ENCODE measurements at places on chromosomes 3 and 15.

DNA sequence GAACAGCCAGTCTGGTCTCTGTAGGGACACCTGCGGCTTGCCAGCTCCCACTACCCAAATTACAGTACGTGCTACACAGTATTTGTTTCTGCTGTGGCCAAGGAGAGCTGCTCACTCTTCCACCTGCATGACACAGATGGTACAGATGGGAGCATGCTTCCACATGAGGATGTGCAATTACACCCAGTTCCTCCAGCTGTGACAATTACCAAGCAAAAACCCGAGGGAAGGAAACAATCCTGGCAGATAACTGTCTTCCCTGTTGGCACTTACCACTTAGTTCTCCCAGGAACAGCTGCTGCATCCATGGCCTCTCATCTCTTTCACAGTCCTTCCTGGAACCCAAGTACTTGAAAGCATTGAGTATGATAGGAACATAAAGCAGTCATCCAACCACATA is 34.4 kb downstream of the DET1 start:
- DNase-seq = no peak

DNA sequence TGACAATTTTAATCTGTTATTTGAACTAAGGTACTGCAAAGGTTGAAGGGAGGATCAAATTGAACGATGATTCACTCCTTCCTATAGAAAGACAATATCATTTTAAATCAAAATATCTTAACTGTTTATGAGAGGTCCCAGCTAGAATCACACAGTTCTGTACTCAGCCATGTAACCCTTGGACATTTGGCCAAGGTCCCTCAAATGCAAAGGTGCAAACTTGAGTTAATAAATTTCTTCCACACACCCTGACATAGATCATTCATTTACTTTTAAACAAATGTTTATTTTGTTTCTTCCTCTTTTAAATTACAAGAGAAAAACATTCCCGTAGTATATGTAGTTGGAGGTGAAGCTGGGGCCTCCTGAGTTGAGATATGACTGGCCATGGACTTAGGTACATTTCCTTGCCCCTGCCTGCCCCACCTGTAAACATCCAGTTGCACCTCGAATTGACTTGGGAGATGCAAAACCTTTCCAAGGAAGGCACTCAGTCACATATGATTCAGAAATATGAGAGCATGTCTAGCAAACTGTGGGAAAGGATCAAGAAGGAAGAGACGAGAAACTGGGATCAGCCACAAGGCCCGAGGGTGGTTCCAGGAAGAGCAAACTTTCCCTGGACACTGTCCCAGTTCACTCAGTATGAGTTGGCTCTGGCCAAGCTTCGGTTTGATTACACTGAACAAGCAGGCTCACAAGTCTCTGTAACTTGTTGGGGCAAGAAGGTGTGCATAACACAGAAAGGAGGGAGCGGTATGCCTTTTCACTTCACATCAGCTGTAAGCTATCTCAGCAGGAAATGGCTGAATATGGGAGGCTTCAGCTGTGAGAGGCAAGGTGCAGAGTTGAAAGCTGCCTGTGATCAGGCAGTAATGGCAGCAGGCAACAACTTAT is 6.7 kb downstream of the TNFSF10 start:
- DNase-seq = no peak

DNA sequence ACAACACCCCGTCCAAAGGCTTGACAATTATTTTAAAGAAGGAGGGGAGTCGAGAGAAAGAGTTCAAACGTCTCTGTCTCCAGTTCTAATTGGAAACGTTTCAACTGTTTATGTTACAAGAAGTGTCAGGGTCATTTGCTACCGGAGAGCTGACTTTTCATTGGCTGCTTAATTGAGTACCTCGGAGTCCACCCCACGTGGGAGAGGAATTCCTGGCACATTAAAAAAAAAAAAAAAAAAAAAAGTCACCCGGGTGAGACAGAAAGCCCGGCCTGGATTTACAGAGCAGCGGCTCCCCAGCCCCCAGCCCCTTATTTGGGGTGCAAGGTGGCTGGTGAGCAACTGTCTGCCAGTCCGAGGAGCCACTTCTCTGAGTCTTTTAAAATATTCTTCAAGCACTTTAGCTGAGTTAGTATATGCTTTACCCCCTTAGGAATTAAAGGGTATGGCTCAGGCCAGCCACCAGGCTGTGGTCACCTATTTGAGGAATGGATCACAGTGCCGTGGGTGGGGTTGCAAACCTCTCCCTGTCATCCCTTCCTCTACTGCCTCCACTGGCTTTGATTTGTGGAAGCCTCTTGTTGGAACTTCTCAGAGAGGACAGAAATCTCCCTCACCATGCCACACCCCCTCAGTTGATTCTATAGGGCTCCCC is 3.9 kb upstream of the TLE3 start:
- no peak for DNase-seq

- no peak for DNase-seq
These were observed 749.2 kb downstream of the NAALADL2 start for GRCh38 chr3:175608356-175608755.

- no peak for DNase-seq
These were observed 1.1 kb upstream of the PARP15 start for GRCh38 chr3:122576174-122576940.

DNA sequence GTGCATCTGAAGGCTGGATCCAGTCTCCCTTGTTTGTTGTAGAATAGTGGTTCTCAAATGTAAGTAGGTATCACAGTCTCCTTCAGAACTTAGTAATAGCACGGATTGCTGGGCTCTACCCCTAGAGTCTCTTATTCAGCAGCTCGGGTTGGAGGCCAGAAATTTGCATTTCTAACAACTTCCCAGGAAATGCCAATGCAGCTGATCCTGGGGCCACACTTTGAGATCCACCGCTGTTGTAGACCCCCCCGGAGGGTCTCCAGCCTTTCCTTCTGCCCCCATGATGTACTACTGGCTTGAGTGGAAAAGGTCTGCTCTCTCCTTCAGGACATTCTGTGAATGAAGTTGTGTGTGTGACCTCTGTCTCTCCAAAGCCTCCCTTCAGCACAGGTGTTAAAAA is 153.8 kb upstream of the CTNNB1 start:
- DNase-seq = no peak

GRCh38 chr3:41652931-41653330 is 309.0 kb downstream of the ULK4 start:
- DNase-seq = no peak

DNA sequence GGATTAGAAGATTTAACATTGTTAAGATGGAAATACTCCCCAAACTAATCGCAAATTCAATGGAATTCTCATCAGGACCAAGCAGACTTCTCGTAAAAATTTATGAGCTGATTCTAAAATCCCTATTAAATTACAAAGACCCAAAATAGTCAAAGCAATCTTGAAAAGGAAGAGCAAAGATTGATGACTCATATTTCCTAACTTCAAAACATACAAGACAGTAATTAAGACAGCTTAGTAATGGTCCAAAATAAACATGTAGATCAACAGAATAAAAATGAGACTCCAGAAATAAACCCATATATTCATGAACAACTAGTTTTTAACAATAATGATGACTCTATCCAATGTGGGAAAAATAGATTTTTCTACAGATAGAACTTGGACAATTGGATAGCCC is 148.7 kb downstream of the SI start:
- DNase-seq = no peak

- no peak for DNase-seq
These were observed 200.7 kb downstream of the TLE3 start for GRCh38 chr15:69897061-69897460.

- no peak for DNase-seq
These were observed 39.6 kb downstream of the ADIPOQ start for GRCh38 chr3:186882150-186882524.

DNA sequence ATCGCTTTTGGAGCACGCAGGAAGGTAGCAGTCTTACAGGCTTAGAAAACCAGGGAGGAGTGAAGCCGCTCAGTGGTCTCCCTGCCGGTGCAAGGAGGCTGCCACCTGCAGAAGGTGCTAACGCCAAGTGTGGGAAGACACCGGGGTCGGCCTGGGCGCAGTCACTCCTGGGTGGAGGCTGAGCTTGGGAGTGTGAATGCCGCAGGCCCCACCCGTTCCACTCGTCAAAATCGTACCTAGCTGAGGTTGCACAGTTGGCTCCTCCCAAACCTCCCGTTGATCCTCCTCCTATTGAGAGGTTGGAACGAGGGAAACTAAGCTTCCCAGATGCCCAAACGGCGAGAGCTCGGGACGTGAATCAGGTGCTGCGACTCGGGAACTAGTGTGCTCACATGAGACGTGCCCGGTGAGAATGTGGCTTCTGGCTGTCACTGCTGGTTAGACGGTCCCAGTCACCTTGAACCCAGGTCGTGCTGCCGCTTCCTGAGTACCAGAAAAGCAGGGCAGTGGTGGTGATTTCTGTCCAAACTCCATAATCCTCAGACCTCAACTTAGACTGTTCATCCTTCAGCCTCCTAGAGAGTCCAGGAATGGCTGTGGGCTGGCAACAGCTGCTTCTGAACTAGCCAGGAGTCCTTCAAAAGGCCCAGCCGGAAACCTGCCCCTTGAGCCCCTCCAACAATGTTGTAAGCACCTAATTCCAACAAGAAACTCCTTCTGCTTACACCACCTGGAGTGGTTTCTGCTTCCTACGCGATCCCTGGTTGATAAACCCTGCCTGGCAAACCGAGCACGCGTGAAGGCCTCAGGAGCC is 156.0 kb downstream of the XXYLT1 start:
- no peak for DNase-seq

DNA sequence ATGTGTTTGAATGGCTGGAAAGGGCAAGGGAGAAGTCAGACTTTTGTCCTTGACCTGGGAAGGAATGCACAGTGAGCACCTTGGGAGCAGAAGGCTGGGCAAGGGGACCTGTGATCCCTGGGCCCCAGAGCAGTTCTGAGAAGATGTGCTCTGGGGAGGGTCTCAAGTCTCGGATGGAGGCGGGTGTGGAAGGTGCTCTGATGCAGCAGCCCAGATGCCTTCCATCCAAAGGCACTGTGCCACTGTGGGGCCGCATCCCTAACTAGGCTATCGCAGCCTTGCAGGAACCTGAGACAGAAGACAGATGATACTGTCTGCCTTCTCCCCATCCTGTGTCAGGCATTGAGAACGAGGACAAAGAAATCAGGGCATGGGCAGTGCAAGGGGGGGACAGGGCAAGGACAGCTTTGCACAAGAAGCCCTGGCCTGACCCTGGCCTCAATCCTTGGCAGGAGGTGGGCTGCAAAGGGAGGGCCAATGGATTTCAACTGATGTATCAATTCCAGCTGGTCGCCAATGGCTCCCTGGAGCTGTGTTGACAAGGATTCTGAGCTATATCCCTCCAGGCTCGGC is 14.6 kb upstream of the PRKCD start:
- no peak for DNase-seq

DNA sequence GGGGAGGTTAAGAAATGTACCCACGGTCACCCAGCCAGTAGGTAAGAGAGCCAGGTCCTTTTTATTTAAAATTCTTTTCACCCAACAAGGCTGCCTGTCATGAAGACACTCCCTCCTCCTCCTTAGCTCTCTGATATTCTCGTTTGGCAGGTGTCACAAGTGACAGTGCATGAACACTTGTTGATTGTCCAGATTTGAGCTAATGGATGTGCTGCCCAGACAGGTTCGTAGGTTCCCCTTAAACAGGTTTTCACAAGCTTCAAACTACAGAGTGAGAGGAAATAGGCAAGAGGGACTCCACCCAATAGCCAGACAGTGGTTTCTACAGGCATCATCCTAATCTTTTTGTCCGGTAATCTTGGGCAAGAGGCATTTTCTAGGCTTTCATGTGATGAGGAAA is 32.2 kb downstream of the ATP13A4 start:
- no peak for DNase-seq

DNA sequence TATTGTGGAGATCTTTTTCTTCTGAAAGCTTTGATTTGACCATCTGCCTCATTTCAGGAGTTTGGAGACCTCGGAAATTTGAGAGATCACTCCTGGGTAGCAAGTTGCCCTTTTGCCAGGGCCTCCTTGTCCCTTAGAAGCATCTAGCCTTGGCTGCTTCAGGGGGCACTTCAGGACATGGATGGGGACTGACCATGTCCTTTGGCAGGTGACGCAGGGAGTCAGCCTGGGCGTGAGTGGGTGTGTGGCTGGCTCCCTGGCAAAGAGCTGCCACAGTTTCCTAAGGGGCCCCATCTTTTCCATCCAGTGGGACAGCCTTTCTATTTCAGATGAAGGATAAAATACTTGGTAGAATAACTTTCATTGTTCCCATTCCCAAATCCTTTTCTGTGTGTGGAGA is 27.6 kb downstream of the EEFSEC start:
- no peak for DNase-seq

DNA sequence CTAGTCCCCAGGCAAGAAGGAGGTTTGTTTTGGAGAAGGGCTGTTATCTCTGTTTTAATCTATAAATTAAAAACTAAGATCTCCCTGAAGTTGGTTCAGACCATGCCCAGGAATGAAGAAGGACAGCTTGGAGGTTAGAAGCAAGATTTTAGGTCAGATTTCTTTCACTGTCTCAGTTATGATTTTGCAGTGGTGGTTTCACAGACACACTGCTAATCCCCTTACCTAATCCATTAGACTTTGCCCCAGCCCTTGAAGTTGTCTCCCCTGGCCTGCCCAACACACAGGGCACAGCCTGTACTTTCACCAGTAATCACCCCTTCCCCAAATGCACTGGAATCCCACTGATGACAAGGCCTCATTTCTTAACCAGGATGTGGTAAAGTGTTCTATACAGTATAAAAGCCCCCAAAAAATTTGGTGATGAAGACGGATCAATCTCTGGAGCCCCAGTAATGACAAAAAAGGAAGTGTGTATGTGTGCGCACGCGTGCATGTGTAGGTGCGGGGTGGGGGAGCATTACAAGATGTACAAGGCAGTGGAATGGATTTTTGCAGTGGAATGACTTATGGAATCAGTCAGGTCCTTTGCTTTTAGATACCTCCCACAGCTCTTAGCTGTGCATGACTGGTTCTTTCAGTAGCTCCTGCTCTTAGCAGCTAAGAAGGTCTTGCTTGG is 73.1 kb upstream of the TERB2 start:
- DNase-seq = no peak

DNA sequence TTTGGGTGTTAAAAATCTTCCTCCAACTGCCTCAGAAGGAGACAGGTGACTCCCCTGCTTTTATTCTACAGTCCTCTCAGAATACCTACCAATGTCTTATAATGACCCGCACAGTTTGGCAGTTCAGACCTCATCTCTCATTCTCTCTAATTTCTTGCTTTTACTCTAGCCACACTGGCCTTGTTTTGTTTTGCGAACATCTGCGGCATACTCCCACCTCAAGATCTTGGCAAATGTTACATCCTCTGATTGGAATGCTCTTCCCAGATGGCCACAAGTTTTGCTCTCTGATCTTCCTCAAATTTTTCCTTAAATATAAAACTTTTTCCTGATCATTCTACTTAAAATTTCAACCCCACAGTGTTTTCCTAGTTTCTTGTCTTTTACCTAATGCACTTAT is 94.1 kb downstream of the PLSCR2 start:
- no peak for DNase-seq

GRCh38 chr15:35693286-35693685 is 147.3 kb upstream of the DPH6 start:
- no peak for DNase-seq

- DNase-seq = no peak
These were observed 226.8 kb downstream of the PLCL2 start for GRCh38 chr3:17111586-17111985.

GRCh38 chr3:17336291-17336690 is 406.1 kb downstream of the TBC1D5 start:
- no peak for DNase-seq

Measured in effector CD8-positive, alpha-beta T cell (primary cell).